NCI-H774 (cell line): ENCODE measurements at places on chromosomes 11 and 22.

DNA sequence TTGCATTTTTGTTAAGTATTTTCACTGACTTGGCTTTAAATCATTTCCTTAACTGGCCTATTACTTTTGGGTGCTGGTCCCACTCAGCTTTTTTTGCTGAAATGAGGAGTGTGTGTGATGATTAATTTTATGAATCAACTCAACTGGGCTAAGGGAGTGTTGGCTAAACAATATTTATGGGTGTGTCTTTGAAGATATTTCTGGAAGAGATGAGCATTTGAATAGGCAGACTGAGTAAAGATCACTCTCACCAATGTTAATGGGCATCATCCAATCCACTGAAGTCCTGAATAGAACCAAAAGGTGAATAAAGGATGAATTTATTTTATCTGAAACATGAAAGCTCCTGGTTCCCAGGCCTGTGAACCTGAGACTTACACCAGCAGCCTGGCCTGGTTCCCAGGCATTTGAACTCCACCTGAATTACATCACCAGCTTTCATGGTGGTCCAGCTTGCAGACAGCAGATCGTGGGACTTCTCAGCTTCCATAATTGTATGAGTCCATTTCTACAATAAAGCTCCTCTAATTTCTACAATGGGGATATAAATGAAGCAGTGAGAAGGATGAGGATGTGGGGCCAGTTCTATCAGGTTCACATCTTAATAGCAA, 241.3 kb upstream of the ZC3H12C start:
- DNase-seq: no peak

- no peak for DNase-seq
These were observed 1.9 kb upstream of the GRAP2 start for GRCh38 chr22:39898997-39899396.

- DNase-seq: no peak
These were observed 816.9 kb upstream of the CCDC90B start for GRCh38 chr11:84103096-84103495.

- DNase-seq: no peak
These were observed 950.9 kb upstream of the CNTN5 start for GRCh38 chr11:98069861-98070260.

- DNase-seq: no peak
These were observed 16.0 kb upstream of the B4GALNT4 start for GRCh38 chr11:353179-353873.

- DNase-seq: no peak
These were observed 37.6 kb upstream of the SEZ6L start for GRCh38 chr22:26131589-26132154.

- no peak for DNase-seq
These were observed 30.5 kb downstream of the LMO2 start for GRCh38 chr11:33861386-33861785.

- DNase-seq: no peak
These were observed 34.9 kb downstream of the PRDM11 start for GRCh38 chr11:45181193-45181888.

DNA sequence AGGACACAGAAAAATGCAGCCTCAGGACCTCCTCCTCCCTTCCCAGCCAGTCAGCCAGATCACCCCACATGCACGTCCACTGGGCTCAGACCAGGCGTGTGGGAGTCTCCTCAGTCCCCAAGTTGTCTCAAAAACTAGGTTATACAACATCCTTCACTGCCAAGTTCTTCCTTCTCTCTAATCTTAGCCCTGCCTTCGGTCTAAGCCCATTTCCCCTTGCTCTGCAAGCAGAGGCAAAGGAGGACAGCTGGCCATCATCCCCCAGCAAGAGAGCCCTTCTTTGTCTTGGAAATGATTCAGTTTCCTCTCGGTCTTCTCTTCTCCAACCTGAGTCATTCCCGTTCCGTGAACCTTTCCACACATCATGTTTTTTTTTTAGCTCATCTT, 14.0 kb upstream of the NRGN start:
- no peak for DNase-seq

DNA sequence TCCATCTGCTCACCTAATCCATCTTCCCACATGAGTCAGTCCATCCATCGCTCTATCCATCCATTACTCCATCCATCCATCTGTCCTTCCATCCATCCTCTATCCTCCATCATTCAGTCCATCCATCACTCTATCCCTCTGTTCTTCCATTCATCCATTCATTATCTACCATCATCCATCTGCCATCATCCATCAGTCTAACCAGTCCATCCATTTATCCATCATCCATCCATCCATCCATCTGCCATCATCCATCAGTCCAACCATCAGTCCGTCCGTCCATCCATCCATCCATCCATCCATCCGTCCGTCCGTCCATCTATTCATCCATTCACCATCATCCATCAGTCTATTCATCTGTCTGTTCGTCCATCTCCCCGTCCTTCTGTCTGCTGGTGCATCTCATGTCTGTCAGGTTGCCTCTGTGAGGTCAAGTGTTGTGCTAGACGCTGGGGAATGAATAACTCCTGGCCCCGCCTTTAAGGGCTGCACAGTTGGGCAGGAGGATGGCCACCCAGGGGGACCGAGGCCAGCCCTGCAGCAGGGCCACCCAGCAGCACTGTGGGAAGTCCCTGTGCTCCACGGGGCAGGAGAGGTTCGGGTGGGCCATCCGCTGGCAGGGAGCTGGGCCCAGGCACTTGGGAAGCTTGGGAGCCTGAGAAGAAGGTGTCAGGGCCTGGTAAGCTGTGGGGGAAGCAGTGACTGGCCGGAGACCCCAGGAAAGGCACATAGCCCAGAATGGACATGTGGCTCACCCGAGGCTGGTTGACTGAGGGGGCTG, 137.1 kb downstream of the CTTN start:
- no peak for DNase-seq

- no peak for DNase-seq
These were observed 97.0 kb upstream of the PGR start for GRCh38 chr11:101226617-101227016.

- no peak for DNase-seq
These were observed 61.3 kb downstream of the BCL2L13 start for GRCh38 chr22:17699696-17700340.

- DNase-seq: no peak
These were observed 18.3 kb upstream of the TMEM41B start for GRCh38 chr11:9332655-9333054.

DNA sequence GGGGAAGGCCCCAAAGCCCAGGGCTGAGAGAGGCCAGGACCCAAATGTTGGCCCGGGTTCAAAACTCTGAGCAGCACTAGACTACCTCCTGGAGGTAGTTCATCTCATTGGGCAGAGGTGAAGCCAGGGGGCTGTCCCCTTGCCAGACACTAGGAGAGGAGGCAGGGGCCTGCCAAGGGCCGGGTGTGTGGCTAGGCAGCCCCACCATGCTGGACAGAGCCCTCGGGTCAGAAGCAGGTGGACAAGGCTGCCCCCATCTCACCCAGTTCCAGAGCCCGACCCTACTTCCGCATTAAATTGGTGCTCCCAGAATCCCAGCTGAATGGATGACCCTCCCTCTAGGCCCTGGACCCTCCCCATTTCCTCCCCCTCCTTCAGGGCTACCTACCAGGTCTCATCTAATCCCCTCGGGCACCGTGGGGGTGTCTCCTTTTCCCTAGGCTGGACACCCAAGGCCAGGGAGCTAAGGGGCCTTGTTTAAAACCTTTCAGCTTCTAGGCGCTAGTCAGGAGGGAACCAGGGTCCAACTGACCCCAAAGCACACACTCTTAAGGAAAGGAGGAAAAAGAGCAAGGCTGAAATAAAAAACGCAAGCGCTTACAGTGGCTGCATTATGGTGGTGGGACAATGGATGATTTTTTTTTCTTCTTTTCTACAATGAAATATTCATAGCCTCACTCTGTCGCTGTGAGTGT, 72.1 kb upstream of the TCF20 start:
- DNase-seq: no peak

- peak; percentile 20 for DNase-seq
These were observed 25.9 kb upstream of the ATXN10 start for GRCh38 chr22:45645526-45646414.

- DNase-seq: no peak
These were observed 36.3 kb downstream of the AP2A2 start for GRCh38 chr11:961921-962320.

GRCh38 chr11:73334384-73335203, 26.5 kb downstream of the ARHGEF17 start:
- no peak for DNase-seq

GRCh38 chr11:95768521-95768920, 21.1 kb downstream of the FAM76B start:
- no peak for DNase-seq

- DNase-seq: no peak
These were observed 12.0 kb downstream of the TNNT3 start for GRCh38 chr11:1931341-1932104.
